ENCODE measurements at places on chromosomes 1 and 21. TPM values are rescaled to one million over a fixed set of nuclear protein-coding genes. Genes with fewer than 3 reads are reported as not detected.

- no peaks in the 10 kb centered on the region for H3K36me3 ChIP-seq
- DNase-seq = no peak
- H3K4me1 ChIP-seq = no peaks in the 10 kb centered on the region
These were observed 347.6 kb downstream of the PTPRC start for GRCh38 chr1:198986442-198986841.

DNA sequence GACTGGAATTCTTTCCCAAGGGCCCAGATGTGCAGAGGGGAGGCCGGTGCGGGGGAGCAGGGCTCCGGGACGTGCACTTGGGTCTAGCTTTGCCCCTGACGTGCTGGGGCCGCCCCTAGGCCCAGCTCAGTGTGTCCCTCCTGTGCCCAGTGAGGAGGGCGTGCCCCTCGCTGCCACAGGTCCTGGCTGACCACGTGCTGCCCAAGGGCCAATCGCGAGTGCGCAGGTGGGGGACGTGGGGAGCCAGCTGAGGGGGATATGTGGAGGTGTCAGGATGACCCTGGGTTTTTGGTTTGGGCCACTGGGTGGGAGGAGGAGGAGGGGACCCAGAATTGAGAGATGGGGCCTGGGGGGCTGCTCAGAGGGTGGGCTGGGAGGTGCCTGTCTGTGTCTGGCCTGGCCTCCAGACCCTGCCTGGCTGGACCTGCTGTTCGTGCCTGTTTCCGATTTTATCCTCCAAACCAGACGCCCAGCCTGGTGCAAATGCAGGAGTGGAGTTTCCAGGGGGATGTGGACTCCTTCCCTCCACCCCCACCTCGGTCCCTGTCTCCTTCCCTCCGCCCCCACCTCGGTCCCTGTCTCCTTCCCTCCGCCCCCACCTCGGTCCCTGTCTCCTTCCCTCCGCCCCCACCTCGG is 6.1 kb upstream of the RNF223 start:
- H3K27me3 ChIP-seq = no peaks in the 10 kb centered on the region
- H3K27ac ChIP-seq = peak overlapping the region; percentile 82
- peaks cover 3% of the 10 kb centered on the region for H3K36me3 ChIP-seq
- no peak for DNase-seq
- H3K4me3 ChIP-seq = peak overlapping the region; percentile 59
- peaks cover 9% of the 10 kb centered on the region for H3K4me1 ChIP-seq

- peak overlapping the region; percentile 15 for H3K4me3 ChIP-seq
- H3K27me3 ChIP-seq = no peaks in the 10 kb centered on the region
- DNase-seq = no peak
- H3K36me3 ChIP-seq = no peaks in the 10 kb centered on the region
These were observed 214.5 kb upstream of the CAMK1G start for GRCh38 chr1:209368864-209369598.

GRCh38 chr1:158355773-158356285 is 2.1 kb downstream of the CD1E start:
- H3K36me3 ChIP-seq = no peaks in the 10 kb centered on the region
- H3K27ac ChIP-seq = no peak overlapping the region
- no peak for DNase-seq
- no peak overlapping the region for H3K4me3 ChIP-seq
- H3K27me3 ChIP-seq = no peaks in the 10 kb centered on the region

DNA sequence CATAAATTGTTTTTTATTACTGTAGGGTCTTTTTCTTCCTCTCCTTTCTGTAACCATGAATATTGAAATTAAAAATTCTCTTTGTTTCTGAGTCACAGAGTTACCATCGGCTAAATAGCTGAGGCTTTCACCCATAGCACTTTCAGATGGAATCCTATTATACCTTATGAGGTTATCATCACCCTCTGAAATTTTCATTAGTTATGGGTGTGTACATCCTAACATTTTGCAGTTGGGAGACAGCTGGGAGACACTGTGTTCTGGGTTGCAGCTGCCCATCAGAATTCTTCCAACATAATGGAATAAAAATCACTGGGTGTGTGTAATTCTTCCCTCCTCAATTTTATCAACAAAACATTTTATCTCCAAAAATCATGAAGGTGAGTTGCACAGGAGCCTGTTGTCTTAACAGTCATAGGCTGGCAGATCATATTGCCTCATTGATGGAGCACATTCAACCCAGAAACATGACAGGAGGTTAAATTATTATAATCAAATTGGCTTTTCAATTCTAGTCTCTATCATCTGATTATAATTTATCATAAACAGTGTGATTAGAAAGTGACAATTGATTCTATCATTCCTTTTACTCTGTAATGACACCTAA is 17.4 kb downstream of the CYYR1 start:
- H3K27me3 ChIP-seq = no peaks in the 10 kb centered on the region
- H3K36me3 ChIP-seq = peaks cover 6% of the 10 kb centered on the region
- no peak for DNase-seq
- H3K4me1 ChIP-seq = peaks cover under 1% of the 10 kb centered on the region

DNA sequence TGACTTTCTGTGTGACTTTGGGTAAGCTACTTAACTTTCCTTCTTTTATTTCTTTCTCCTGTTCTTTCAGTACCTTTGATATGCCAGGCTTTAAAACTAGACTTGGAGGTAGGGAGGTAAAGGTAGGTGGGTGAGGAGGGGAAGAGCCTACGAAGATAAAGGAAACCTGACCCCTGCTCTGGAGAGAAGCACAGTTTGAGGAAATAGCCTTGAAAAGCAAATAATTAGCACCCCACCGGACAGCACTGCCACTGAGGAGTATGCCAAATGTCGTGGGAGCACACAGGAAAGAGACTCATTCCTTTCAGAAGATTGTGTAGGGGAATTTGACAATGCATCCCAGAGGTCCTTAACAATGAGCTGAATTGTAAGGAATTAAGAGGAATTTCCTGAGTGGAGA is 65.2 kb upstream of the SPAG17 start:
- no peaks in the 10 kb centered on the region for H3K27me3 ChIP-seq
- H3K4me1 ChIP-seq = peaks cover 2% of the 10 kb centered on the region
- DNase-seq = no peak
- no peak overlapping the region for H3K4me3 ChIP-seq
- H3K27ac ChIP-seq = no peak overlapping the region

DNA sequence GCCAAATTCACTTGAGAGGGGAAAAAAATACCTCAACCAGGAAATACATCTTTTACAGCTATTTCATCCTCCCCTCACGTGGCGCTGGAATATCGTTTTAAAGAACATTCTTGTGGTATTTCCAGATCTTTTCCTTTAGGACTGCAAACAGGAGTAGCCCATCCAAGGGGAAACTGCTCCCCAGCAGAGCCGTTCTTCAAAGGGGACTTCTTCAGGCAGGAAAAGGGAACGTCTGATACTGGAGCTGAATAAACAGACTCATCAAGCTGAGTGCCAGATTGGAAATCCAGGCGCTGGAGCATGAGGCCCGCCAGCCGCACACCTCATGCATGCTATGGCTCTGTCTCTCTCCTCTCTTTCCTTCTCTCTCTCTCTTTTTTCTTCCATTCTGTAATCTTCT is 34.0 kb upstream of the PROX1 start:
- H3K4me3 ChIP-seq = no peak overlapping the region
- H3K36me3 ChIP-seq = no peaks in the 10 kb centered on the region
- no peak overlapping the region for H3K27ac ChIP-seq
- no peaks in the 10 kb centered on the region for H3K4me1 ChIP-seq

DNA sequence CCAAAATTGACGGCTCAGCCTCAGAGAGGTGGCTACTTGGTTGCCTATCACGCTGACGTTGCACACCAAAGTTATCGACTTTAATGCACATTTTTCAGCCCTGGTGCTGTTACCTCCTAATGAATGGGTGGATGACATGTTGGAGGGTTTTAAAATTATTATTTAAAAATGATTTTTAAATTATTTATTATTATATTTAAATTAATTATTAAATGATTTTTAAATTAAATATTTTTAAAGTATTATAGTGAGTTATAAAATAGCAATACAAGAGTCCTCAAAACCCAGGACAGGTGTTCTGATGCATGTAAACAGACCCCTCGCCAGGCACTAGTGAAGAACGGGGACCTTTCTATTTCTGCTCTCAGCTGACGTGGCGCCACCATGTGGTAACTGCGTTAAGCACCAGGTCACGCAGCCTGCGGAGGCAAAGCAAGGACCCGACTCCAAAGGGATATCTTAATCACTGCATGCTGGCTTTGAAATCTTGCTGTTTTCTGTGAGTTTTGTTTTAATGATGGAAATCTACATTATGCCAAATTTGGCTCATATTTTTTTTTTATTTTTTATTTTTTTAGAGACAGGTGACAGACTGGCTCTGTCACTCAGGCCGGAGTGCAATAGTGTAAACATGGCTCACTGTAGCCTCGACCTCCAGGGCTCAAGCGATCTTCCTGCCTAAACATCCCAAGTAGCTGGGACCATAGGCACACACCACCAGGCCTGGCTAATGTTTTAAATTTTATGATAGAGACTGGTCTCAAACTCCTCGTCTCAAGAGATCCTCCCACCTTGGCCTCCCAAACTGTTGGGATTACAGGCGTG is 22.6 kb downstream of the CASP9 start:
- H3K4me1 ChIP-seq = no peaks in the 10 kb centered on the region
- H3K36me3 ChIP-seq = peaks cover 5% of the 10 kb centered on the region
- no peak overlapping the region for H3K27ac ChIP-seq
- DNase-seq = no peak
- no peak overlapping the region for H3K4me3 ChIP-seq

GRCh38 chr1:170716835-170717429 is 53.0 kb downstream of the PRRX1 start:
- peaks cover 73% of the 10 kb centered on the region for H3K4me1 ChIP-seq
- no peaks in the 10 kb centered on the region for H3K27me3 ChIP-seq
- DNase-seq = no peak
- peaks cover 72% of the 10 kb centered on the region for H3K36me3 ChIP-seq
- H3K4me3 ChIP-seq = peak overlapping the region; percentile 48
- H3K27ac ChIP-seq = peak overlapping the region; percentile 86

DNA sequence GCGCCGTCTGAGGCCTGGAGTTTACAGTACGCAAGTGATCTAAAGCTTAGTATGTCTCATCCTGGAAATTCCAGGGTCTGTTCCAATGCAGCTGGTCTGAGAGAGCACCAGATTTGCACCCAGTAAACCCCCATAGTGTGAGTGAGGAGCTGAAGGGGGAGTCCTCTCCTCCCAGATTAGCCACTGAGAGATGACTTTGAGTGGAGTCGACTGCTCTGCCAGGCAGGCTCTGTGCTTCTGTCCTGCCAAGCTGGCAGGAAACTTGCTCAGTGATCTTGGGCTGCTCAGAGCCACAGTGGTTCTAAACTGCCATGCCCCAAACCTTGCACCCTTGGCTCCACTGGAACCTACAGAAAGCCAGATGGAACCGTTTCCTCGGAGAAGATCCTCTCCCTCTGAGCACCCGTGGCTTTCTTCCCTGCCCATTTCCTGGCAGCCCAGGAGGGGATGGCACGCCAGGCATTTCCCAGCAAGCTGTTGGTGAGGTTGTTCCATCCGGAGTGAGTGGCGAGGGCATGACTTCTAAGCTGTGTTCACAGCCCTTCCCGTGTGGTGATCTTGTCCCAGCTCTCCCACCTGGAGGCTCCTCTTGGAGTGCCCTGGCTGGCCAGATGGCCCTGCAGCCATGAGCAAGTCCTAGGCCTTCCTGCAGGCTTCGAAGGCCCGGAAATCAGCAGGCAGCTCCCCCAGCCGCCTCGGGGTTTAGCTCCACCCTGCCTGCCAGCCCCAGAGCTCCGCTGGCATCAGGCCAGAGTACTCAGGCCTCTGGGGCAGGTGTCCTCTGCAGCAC is 125.9 kb upstream of the VAMP3 start:
- H3K36me3 ChIP-seq = no peaks in the 10 kb centered on the region
- no peaks in the 10 kb centered on the region for H3K27me3 ChIP-seq
- DNase-seq = no peak
- H3K4me3 ChIP-seq = no peak overlapping the region
- H3K4me1 ChIP-seq = peaks cover 9% of the 10 kb centered on the region

DNA sequence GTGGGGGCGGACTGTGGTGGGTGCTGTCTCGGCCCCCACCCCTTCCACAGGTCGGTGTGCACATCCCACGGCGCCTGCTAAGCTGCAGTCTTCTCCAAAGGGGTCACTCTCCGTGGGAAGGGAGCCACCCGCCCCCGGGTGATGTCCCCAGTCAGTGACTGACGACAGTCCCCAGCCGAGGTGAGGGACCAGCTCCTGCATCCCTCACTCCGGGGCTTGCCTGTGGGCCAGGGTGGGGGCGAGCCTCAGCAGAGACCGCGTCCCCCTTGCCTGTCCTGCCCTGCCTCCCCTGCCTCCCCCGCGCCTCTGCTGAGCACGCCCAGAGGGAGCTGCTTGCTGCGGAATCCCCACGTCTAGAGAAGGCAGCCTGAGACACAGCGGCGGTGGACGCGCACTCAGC is 35.9 kb upstream of the PDE9A start:
- no peak overlapping the region for H3K27ac ChIP-seq
- H3K36me3 ChIP-seq = peaks cover 3% of the 10 kb centered on the region
- H3K4me3 ChIP-seq = no peak overlapping the region
- no peak for DNase-seq

GRCh38 chr1:64042331-64043100 is 160.9 kb upstream of the UBE2U start:
- H3K4me3 ChIP-seq = peak overlapping the region; percentile 10
- peak overlapping the region; percentile 89 for H3K27ac ChIP-seq
- no peaks in the 10 kb centered on the region for H3K36me3 ChIP-seq
- DNase-seq = no peak

DNA sequence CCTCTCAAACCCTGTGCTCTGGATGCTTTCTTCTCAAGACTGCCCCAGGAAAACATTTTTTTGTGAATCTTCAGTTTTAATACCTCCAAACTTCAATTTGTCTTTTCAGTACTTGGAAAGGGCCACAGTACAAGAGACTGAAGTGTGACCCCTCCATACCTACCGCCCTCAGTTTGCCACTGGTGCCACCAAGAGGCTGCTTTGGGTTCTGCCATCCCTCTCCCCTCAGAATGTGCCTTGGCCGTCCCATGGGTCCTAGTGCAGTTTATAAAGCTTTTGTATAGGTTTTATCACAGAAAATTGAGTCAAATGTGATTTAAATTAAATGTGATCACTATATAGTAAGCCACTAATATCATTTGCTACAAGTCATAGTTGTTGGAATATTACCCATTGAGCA is 60.8 kb upstream of the PGD start:
- no peak overlapping the region for H3K4me3 ChIP-seq
- no peaks in the 10 kb centered on the region for H3K27me3 ChIP-seq
- DNase-seq = no peak
- no peak overlapping the region for H3K27ac ChIP-seq

- H3K27ac ChIP-seq = no peak overlapping the region
These were observed 72.5 kb downstream of the ZNF326 start for GRCh38 chr1:90067194-90067931.

GRCh38 chr21:44729336-44730027 is 18.1 kb upstream of the TSPEAR start:
- peak; percentile 80 for DNase-seq
- peaks cover 52% of the 10 kb centered on the region for H3K27me3 ChIP-seq
- no peak overlapping the region for H3K27ac ChIP-seq
- peaks cover 9% of the 10 kb centered on the region for H3K4me1 ChIP-seq
- H3K4me3 ChIP-seq = no peak overlapping the region
- no peaks in the 10 kb centered on the region for H3K36me3 ChIP-seq

- DNase-seq = no peak
- H3K4me1 ChIP-seq = peaks cover 25% of the 10 kb centered on the region
- peaks cover 37% of the 10 kb centered on the region for H3K36me3 ChIP-seq
- peak overlapping the region; percentile 51 for H3K27ac ChIP-seq
- H3K27me3 ChIP-seq = no peaks in the 10 kb centered on the region
These were observed 431 bp upstream of the C1orf52 start for GRCh38 chr1:85259912-85260274.

DNTTIP2 gene
- total RNA-seq = 49.4 TPM

CFAP141 gene
- not detected for total RNA-seq

DISP1 gene
- 4.1 TPM for total RNA-seq

SAMD11 gene
- 19.5 TPM for total RNA-seq

LMOD1 gene
- 15.9 TPM for total RNA-seq

OR2M4 gene
- total RNA-seq = not detected

HSD3B1 gene
- total RNA-seq = not detected

SLX9 gene
- total RNA-seq = 33.1 TPM
